ENCODE measurements at places on chromosomes 13 and 19.

DNA sequence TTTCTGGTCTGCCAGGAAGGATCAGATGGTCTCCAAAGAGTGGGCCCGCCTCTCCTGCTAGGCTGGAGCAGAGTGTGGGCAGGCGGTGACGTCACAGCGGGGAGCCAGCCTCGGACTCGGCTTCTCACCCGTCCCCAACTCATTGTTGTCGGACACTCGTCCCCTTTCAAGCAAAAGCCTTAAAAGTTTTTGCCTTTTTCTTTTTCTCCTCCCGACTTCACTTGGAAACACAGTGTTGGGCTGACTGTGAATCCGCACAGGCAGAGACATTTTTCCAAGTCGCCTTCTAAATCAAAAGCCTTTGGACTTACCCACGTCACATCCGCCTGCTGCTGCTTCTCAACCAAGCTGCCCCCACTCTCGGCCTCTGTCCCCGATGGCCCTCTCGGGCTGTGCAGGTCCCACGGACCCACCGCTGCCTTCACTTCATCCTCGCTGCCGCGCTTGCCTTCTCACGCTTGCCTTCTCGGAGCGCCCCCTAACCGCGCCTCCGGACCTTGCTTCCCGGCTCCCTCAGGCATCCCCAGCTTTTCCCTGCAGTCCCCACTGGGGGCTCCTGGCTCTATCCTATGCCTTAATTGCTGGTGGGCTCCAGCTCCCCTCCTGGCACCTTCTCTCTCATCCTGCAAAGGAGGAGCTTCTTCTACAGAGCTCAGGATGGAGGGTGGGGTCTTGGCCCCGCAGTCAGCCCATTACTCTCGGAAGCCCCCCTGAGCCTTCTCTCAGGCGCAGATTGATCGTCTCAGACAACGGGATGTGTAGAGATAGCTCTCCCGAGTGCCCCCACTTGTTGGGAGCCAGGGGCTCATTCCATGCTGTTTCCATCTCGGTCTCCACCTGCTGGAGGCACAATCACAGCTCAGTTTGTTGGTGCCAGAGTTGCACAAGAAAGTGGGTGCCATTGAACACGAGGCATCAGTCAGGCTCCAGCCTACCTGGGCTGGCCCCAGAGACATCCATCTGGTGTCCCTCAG is 3.9 kb upstream of the ZNF135 start:
- no peak for DNase-seq

- no peak for DNase-seq
These were observed 6.8 kb downstream of the PLEKHJ1 start for GRCh38 chr19:2229103-2230032.

DNA sequence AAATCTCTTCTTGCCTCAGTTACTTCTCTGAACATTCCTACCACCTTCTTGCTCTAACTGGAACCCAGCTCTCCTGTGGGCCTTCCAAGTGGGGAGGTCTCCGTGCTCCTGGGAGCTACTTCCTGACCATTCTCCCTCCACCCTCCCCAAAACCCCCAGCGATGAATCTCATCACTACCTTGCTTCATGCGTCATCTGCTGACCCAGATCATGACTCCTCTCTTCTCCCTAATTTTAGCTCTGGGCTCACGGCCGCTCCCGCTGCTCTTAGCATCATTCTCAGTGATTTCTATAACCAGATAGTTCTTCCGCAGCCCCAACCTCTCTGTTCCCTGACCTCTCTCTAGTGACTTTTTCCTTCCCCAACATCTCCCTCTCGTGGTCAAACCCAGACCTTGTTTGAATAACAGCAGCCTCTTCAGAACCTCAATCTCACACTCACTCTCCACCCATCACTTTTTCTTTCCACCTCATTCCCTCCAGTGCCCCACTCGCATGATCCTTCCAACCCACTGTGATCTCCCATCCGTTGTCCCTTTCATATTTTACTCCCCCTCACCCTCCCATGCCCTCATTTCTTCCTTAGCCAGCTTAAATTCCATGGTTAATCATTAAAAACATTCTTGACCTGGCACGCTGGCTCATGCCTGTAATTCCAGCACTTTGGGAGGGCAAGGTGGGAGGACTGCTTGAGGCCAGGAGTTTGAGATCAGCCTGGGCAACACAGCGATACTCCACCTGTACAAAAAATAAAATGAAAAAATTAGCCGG is 21.8 kb downstream of the MRPS12 start:
- DNase-seq, result peak; percentile 48

- no peak for DNase-seq
These were observed 545.8 kb downstream of the LIG4 start for GRCh38 chr13:107669391-107669993.

- no peak for DNase-seq
These were observed 14.5 kb downstream of the LIPE start for GRCh38 chr19:42412661-42413076.

- no peak for DNase-seq
These were observed 33.5 kb downstream of the SOX21 start for GRCh38 chr13:94678845-94679244.

- DNase-seq, result no peak
These were observed 20.1 kb downstream of the SLC25A15 start for GRCh38 chr13:40809471-40809870.

DNA sequence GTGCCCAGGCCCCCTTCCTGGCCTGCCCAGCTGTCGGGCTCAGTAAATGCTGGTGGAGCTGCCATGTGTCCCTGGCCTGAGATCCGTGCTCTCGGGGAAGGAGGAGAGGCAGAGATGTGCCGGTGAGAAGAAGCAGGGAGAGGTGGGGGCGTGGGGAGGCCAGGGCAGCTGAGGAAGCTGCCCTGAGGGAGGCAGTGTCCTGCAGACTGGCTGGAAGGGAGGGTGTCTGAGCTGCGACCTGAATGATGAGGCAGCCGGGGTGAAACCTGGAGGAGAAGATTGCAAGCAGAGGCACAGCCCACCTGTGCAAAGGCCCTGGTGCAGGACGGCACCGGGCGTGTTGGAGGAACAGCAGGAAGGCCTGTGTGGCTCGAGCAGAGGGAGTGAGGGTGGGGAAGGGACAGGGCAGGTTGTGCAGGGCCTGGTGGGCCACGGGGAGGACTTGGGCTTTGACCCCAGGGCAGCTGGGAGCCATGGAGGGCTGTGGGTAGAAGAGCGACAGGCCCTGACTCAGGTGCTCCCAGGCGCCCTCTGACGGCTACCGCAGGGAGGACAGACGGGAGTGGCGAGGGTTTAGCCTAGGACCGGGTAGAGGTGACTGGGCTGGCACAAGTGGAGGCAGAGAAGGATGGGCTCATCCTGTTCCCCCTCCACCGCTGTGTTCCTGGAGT is 14.0 kb upstream of the CELF5 start:
- peak; percentile 10 for DNase-seq

DNA sequence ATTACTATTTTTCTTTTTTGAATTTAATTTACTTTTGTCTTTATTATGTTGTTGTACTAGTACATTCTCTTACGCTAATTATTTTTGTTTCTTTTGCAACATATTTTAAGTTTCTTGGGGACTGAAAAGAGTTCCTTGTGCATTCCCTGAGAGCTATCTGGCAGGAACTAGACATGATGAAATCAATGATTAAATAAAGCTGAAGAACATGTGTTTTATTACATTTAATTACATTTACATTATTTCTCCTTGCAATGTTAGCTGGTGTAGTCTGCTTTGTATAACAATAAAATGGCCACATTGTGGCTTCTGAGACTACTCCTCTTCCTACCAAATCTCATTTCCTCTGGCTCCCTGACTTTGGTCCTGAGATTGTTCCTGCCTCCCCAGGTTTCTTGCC is 244.9 kb downstream of the NDFIP2 start:
- no peak for DNase-seq

DNA sequence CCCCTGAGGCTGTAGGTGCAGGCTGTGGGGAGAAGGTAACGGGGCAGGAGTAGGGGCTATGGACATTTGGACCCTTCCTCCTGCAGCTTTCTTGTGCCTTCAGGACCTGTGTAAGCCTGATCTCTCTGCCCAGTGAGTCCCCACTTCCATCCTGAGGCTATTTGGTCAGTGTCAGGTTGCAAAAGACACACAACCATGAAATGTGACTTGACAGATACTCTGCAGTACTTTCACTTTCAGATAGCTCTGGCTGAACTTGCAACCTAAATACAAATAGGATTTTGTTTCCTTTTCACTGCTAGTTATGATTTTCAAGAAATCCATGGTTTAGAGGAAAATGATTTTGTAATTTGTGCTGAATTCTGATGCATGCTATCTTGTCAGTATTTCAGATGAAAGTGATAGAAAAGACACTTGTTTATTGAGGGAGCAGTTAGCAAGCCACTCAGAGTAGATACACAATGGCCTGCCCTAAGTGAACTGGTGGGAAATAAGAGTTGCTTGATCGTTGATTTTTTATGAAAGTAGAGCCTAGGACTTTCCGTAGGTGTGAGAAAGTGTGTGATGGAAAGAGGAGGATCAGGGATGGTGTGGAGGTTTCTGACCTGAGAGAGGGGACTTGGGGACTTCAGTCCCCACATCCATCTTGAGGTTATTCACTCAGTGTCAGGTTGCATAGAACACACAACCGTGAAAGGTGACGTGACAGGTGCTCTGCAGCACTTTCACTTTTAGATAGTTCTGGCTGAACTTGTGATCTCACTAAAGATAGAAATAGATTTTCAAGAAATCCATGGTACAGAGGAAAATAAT is 18.1 kb upstream of the EID2 start:
- DNase-seq, result no peak
